ENCODE measurements at places on chromosomes 2 and 18.

DNA sequence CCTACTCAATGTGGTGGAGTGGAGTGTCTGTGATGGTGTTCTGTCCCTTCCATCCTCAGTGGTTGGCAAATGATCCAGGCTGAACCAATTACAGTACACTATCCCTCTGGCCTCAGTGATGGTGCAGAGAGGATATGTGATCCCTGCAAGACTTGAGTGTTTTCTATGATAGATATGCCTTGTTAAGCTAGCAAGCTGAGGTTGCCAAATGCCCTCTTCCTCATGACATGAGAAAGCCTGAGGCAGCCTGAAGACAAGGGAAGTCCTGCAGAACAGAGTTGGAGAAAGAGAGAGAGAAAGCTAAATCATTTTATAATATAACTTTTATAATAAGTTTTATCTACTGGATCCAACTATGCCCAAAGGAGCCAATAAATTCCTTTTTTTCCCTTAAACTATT lies 41.6 kb upstream of the GORASP2 start:
- no peak for DNase-seq

DNA sequence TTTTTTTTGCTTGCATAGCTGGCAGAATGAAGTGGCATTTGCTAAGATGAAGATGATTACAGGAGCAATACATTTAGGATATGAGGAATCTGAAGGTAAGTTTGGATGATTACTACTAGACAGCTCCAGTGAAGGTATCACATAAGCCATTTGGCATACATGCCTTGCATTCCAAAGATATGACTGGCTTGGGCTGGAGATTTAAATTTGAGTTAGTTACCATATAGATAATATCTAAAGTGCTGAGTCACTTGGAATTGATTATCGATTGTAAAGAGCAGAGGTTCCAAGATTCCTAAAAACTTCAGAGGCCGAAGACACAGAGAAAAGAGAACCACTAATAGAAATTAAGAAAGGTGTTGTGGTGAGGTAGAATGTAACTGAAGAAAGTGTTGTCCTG lies 1026.4 kb downstream of the DSC3 start:
- DNase-seq: no peak

DNA sequence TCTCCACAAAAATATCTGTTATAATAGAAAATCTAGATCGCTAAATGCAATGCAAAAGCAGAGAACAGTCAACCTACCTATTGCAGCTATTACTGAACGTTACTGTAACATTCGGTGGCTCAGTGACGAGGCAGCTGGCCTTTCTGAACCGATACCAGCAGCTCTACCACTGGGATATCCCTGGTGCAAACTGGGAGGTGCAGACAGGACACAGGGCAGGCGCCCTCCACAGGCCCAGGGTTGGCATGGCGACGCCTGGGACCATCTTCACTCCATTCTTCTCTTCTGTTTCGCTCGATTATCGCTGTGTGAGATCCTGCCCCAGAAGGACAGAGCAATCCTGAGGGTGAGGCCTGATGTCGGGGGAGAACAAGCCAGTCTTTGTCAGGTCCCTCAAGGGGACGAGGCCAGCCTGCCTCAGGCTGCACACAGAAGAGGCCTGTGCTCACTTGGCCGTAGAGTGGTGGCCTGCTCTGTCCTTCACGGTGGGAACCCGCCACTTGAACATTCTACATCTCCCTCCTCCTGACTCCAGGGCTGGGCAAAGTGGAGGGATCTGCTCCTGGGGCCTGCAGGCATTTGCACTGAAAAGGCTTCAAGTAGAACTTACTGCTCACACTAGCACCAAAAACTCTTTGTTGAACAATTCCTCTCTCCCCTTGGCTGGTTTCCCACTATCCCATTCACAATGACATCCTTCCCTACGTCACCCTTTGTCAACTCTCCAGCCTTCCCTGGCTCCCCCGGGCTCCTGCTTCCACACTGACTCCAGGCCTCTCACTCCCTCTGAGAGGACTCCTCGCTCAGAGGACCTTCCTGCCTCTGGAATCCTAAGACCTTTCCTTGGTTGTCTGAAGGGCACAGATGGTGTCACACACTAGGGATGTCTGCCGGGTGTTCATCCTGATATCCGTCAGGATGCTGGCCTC lies 49.7 kb downstream of the CYRIA start:
- no peak for DNase-seq

DNA sequence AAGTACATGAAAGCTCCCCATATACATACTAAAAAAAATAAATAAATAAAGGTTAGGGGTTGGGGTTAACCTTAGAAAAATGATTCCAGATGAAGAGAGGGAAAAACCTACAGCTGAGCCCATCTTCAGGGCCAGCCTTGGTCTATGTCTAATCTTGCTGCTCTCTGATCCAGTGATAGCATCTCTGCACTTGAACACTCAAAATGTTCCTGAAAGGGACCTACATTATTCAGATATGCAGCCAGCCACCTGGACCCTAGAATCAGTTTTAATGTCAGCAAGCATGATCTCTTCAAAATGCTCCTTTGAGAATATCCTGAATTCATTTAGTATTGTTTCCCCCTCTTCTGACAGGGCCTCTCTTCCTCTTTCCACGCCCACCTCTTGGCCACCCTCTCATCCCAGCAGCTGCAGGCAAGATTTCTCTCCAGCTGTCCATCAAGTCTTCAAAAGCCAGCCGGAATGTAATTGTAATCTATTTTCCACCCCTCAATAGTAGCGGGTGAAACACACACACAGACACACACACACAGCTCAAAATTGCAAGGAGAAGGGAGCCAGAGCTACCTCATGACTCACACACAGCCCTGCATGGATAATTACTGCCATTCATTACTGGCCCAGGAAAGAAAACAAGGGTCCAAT lies 135.5 kb downstream of the MYO3B start:
- no peak for DNase-seq

GRCh38 chr2:74497777-74498499 lies 1.5 kb downstream of the LBX2 start:
- DNase-seq: no peak

DNA sequence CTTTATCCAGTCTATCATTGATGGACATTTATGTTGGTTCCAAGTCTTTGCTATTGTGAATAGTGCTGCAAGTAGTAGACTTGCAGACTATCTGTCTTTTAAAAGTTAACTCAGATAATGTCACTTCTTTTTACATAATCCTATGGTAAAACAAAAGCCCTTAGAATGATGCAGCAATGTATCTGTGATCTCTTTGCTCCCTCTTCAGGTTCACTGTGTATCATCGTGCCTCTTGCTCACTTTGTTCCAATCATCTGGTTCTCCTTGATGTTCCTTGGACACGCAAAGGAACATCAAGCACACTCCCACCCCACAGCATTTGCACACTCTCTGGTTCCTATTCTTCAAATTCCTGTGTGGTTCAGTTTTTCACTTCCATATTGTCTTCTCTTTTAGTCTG lies 472.5 kb upstream of the ZNF804A start:
- no peak for DNase-seq
